NAMALWA (cell line): ENCODE measurements at places on chromosomes 1 and 21.

GRCh38 chr1:8137481-8138244 is 111.6 kb upstream of the ERRFI1 start:
- DNase-seq: no peak

GRCh38 chr1:236089046-236089773 is 24.3 kb upstream of the NID1 start:
- DNase-seq: no peak

DNA sequence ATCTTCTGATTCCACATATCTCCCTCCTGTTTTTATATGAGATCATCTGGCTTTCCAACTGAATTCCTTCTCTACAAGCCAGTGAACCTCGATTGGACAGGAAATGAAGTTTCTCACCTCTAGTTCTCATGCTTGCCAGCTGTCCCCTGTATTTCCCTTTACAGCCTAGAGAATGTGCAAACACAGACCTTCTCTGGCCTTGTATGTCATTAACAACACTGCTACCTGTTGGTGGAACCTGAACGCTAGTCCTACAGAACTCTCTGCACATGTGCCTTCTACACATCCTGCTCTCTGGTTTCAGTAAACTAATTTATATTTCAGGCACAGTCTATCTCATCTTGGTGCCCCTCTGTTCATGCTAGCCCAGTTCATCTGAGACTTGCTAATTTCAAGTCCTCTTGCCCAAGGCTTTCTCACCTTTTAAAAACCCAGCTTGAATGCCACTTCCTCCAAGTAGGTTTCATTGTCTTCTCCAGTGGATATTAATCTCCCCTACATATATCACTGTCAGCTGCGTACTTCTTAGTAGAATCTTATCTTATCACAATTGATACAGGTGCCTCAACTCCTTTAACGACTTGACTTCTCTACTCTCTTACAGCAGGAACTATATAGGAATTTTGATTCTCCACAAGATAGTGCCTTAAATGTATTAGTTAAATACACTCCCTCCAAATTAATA is 549.9 kb downstream of the PLPP3 start:
- DNase-seq: peak; percentile 2

- DNase-seq: no peak
These were observed 108.4 kb upstream of the ZNHIT6 start for GRCh38 chr1:85816606-85817005.

- no peak for DNase-seq
These were observed 4.1 kb downstream of the CROCC start for GRCh38 chr1:16925635-16926490.

GRCh38 chr1:38334930-38335592 is 288.5 kb upstream of the POU3F1 start:
- no peak for DNase-seq

GRCh38 chr1:183209533-183210158 is 23.6 kb downstream of the LAMC2 start:
- DNase-seq: no peak

DNA sequence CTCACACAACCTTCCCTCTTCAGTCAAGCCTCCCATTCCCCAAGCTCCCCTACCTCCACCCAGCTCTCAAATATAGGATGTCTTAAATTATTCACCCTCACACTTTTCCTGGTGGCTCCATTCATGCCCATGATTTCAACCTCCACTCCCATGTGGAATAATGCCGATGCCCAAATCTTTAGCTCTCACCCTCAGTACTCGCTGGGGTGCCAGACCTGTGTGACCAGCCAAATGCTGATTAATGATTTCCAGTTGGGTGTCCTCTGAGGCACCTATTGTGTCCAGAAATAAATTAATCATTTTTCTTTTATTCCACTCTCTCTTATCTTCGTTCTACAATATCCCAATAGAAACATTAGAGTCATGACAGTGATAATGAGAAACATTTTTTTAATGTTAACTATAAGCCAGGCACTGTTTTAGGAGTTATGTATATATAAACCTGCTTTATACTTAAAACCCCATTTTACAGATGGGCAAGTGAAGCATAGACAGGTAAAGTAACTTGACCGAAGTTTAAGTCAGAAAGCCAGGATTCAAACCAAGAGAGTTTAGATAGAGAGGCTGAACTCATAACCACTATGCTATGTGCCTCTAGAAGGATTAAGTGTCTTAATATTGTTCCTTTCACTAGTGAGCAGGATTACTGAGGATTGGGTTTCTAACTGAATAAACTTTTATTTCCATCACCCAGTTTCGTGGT is 209.7 kb downstream of the DUSP10 start:
- no peak for DNase-seq
